ENCODE measurements at places on chromosomes 3 and 15. TPM values are rescaled to one million over a fixed set of nuclear protein-coding genes. Genes with fewer than 3 reads are reported as not detected.

- no peak for DNase-seq
- no peaks in the 10 kb centered on the region for H3K27me3 ChIP-seq
- H3K36me3 ChIP-seq: no peaks in the 10 kb centered on the region
- H3K4me3 ChIP-seq: no peak overlapping the region
These were observed 31.0 kb downstream of the MEGF11 start for GRCh38 chr15:66222273-66223198.

GRCh38 chr15:39919748-39920509 is at the start of gene GPR176:
Gene GPR176 (minus strand): TSS chr15:39920266. CDS start chr15:39920026, 240 bp downstream.
- H3K4me1 ChIP-seq: no peaks in the 10 kb centered on the region
- H3K27me3 ChIP-seq: no peaks in the 10 kb centered on the region
- H3K27ac ChIP-seq: peak within 1 kb of the TSS; percentile 90
- peak within 1 kb of the TSS; percentile 75 for H3K4me3 ChIP-seq

DNA sequence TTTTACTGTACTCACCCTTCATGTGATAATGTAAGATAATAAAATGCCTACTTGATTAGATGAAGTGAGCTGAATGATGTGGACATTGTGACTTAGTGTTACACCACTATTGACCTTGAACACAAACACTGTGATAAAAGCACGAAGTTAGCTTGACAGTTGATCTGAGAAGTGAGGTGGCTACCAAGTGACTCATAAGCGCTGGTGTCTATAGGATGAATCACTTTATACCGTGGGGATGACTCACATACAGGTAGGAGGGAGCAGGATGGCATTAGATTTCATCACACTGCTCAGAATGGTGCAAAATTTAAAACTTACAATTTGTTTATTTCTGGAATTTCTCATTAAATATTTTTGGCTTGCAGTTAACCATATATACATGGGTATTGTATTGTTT is 174.7 kb upstream of the CNTN3 start:
- H3K27ac ChIP-seq: no peak overlapping the region
- DNase-seq: no peak
- H3K36me3 ChIP-seq: no peaks in the 10 kb centered on the region
- H3K4me3 ChIP-seq: no peak overlapping the region
- H3K4me1 ChIP-seq: no peaks in the 10 kb centered on the region

DNA sequence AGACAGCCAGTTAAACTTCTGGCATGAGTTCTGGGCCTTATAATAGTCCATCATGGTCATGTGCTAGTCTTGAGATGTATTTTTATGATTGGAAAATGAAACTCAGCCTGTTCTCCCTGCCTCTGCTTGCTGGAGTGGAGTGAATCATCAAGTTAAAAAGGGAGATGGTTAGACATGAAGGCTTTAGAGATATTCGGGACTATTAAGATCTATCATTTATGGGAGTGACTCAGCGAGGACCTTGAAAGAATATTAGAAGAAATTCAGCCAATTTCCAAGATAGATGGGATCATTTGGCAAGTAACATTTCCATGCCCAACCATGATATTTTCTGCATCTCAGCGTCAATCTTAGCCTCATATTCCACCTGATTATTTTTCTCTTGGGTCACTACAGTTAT is 79.8 kb downstream of the AGBL1 start:
- H3K4me1 ChIP-seq: no peaks in the 10 kb centered on the region
- H3K27me3 ChIP-seq: no peaks in the 10 kb centered on the region
- no peak overlapping the region for H3K4me3 ChIP-seq
- H3K36me3 ChIP-seq: no peaks in the 10 kb centered on the region
- no peak overlapping the region for H3K27ac ChIP-seq

- no peak overlapping the region for H3K27ac ChIP-seq
- H3K4me1 ChIP-seq: no peaks in the 10 kb centered on the region
- H3K27me3 ChIP-seq: no peaks in the 10 kb centered on the region
These were observed 12.3 kb downstream of the ANPEP start for GRCh38 chr15:89802231-89802928.

- H3K36me3 ChIP-seq: no peaks in the 10 kb centered on the region
- no peaks in the 10 kb centered on the region for H3K4me1 ChIP-seq
- no peak overlapping the region for H3K27ac ChIP-seq
- DNase-seq: no peak
- no peaks in the 10 kb centered on the region for H3K27me3 ChIP-seq
These were observed 745.2 kb downstream of the SI start for GRCh38 chr3:164332831-164333802.

GRCh38 chr15:48602358-48603122 is 43.0 kb downstream of the FBN1 start:
- no peaks in the 10 kb centered on the region for H3K36me3 ChIP-seq
- H3K27me3 ChIP-seq: no peaks in the 10 kb centered on the region
- H3K4me3 ChIP-seq: no peak overlapping the region

DNA sequence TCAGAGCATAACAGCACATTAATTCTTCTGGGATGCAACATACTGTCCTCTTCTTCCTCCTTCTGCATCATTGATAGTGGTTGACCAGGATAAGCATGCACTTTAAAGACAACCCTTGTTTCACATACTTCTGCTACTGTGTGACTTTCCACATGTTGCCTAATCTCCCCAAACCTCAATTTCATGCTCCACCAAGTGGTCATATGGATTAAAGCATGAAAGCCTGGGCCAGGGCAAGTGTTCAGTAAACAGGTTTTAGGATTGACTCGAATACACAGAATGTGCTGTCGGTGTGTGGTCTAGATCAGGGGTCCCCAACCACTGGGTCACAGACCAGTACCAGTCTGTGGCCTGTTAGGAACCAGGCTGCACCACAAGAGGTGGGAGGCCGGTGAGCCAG is 22.5 kb upstream of the BFSP2 start:
- no peaks in the 10 kb centered on the region for H3K36me3 ChIP-seq
- H3K27ac ChIP-seq: no peak overlapping the region
- no peak overlapping the region for H3K4me3 ChIP-seq
- H3K4me1 ChIP-seq: no peaks in the 10 kb centered on the region
- H3K27me3 ChIP-seq: no peaks in the 10 kb centered on the region
- DNase-seq: no peak

DNA sequence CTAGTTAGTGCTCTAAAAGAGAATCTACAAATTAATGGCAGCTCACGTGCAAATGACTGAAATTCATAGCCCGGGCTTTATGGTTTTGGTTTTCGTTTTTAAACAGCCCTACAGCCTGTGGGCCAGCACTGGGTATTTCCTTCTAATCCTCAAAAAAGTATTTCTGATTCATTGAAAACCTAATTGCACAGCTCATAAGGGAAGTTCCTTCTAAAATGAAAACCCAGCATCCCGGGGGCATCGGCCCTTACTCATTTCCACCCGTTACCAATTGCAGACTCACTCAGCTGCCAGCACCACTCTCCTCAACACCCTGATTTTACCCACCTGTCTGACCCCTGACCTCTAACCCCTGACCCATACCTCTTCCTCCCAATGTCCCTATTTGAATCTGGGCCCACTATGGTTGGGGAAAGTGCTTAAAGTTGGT is 59.5 kb upstream of the ZNF148 start:
- no peak overlapping the region for H3K27ac ChIP-seq
- H3K36me3 ChIP-seq: no peaks in the 10 kb centered on the region
- no peaks in the 10 kb centered on the region for H3K27me3 ChIP-seq
- no peak overlapping the region for H3K4me3 ChIP-seq
- DNase-seq: no peak

DNA sequence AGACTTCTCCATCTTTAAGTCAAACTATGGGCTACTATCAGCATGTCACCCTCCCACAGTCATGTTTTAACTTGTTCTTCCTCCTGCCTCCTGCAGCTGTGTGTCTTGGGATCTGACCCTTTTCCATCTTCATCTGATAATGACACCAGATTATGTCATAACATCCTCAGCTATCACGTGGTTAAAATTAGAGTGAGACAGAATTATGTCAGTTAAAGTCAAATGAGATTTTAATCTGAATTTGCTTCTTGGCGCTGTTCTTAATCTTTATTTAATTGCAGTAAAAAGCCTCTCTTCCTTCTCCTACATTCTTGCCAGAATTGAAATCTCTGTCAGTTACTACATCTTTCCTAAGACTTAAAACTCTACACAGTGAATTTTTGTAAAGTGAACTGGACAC is 107.2 kb downstream of the ARPP21 start:
- no peak overlapping the region for H3K27ac ChIP-seq
- no peaks in the 10 kb centered on the region for H3K4me1 ChIP-seq
- no peak for DNase-seq
- H3K4me3 ChIP-seq: no peak overlapping the region

- H3K36me3 ChIP-seq: no peaks in the 10 kb centered on the region
- no peaks in the 10 kb centered on the region for H3K4me1 ChIP-seq
- H3K4me3 ChIP-seq: no peak overlapping the region
- H3K27me3 ChIP-seq: peaks cover 1% of the 10 kb centered on the region
- H3K27ac ChIP-seq: no peak overlapping the region
- no peak for DNase-seq
These were observed 364.1 kb upstream of the CNTN4 start for GRCh38 chr3:1734494-1735122.

DNA sequence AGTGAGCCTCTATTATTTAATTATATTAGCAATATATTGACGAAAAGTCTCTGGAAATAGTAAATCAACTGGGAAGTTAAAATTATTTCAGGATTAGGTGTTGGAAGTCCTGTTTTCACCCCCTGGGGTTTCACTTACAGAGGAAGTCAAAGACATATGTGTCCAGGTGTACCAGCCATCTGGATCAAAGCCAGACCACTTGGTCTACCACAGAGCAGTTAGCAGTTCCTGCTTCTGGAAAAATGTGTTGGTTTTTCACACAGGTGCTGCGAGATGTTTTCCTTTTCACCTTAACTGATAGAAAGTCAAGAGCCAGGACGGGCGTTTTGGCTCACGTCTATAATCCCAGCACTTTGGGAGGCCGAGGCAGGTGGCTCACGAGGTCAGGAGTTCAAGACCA is 13.1 kb downstream of the MME start:
- no peaks in the 10 kb centered on the region for H3K27me3 ChIP-seq
- no peaks in the 10 kb centered on the region for H3K36me3 ChIP-seq
- H3K4me3 ChIP-seq: no peak overlapping the region
- H3K27ac ChIP-seq: no peak overlapping the region
- H3K4me1 ChIP-seq: no peaks in the 10 kb centered on the region

DNA sequence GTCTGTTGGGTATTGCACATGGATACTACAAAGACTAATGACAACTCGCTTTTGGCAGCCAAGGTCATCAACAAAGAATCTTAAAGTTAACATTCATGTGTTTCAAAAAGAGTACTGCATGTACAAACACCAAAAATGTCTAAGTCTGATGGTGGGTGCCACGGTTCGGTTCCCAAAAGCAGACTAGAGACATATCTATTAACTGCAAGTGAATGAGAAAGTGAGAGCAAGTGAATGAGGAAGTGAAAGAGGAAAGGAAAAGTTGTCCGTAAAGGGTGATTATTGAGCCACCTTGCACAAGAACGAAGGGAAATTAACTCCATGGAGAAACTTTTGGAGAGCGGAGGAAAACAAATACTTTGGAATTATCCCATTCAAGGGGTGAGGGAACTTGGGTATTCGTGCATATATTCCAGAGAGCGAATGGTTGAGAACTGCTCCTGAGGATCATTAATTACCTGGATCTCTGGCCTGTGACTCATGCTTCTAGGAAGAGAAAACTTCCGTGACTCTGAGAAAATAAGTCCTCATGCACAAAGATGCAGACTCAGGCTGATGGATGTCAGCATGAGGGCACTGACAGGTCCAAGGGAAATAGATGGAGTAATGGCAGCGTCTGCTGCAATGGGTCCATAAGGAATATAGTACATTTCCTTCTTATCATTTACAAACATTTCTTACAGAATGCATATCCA is 336.5 kb upstream of the TGFBR2 start:
- H3K27ac ChIP-seq: no peak overlapping the region

DNA sequence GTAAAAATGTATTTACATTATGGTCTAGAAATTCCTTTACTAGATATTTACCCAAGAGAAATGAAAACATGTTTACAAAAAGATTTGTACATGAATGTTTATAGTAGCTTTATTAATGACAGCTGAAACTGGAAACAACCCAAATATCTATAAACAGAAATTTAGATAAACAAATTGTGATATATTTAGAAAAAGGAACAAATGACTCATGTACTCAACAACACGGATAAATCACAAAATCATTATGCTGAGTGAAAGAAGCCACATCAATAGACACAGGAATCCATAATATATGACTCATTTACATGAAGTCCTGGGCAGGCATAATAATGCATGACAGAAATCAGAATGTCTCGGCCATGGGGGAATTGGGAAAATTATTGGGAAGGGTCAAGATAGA is 1020.2 kb downstream of the SQOR start:
- H3K27me3 ChIP-seq: no peaks in the 10 kb centered on the region
- DNase-seq: no peak
- no peak overlapping the region for H3K4me3 ChIP-seq
- no peaks in the 10 kb centered on the region for H3K36me3 ChIP-seq
- no peak overlapping the region for H3K27ac ChIP-seq

GRCh38 chr3:77467702-77468625 is 428.1 kb downstream of the ROBO2 start:
- H3K36me3 ChIP-seq: no peaks in the 10 kb centered on the region
- peaks cover 6% of the 10 kb centered on the region for H3K4me1 ChIP-seq

GRCh38 chr15:28109626-28110455 is 10.7 kb upstream of the OCA2 start:
- H3K27ac ChIP-seq: peak overlapping the region; percentile 82
- no peak overlapping the region for H3K4me3 ChIP-seq
- no peaks in the 10 kb centered on the region for H3K36me3 ChIP-seq
- no peaks in the 10 kb centered on the region for H3K27me3 ChIP-seq

GRCh38 chr3:178492491-178492890 is 43.7 kb upstream of the KCNMB2 start:
- no peaks in the 10 kb centered on the region for H3K4me1 ChIP-seq
- H3K27ac ChIP-seq: no peak overlapping the region
- no peak for DNase-seq
- H3K36me3 ChIP-seq: no peaks in the 10 kb centered on the region
- H3K4me3 ChIP-seq: no peak overlapping the region

GRCh38 chr15:42062284-42062806 is 32.0 kb downstream of the PLA2G4D start:
- no peak for DNase-seq
- no peak overlapping the region for H3K27ac ChIP-seq
- no peaks in the 10 kb centered on the region for H3K4me1 ChIP-seq
- no peaks in the 10 kb centered on the region for H3K36me3 ChIP-seq
- no peaks in the 10 kb centered on the region for H3K27me3 ChIP-seq

PLA2G4B gene
- total RNA-seq: 6.7 TPM

PLAAT1 gene
- total RNA-seq: 0.45 TPM

GPR149 gene
- not detected for total RNA-seq

SLC28A1 gene
- total RNA-seq: 4.1 TPM

EPHB3 gene
- 9.0 TPM for total RNA-seq

PRSS50 gene
- total RNA-seq: not detected

WDR49 gene
- 1.7 TPM for total RNA-seq
